ENCODE measurements at places on chromosomes 4 and X.

GRCh38 chr4:20256381-20256881 is 4.7 kb downstream of the SLIT2 start:
- no peak for DNase-seq

GRCh38 chr4:108762559-108763225 is at the start of gene ETNPPL:
ETNPPL (minus strand) TSS chr4:108763053; CDS start chr4:108762898, 155 bp downstream.
- DNase-seq = no peak

DNA sequence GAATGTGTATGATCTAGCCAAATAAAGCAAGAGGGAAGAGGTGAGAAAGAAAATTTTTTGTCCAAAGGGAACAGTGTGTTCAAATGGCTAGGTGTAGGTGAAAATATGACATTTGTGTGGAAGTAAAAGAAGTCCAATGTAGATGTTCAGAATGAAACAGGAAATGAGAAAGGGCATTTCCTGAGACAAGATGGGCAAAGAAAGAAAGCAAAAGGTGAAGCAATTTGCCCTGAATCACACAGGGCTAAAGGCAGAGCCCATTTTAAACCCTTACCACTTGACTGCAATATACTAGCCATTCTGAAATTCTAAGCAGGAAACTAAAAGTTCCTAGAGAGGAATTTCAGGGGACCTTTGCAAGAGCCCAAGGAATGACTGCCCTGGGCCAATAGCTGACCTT is 36.0 kb downstream of the CLOCK start:
- no peak for DNase-seq

DNA sequence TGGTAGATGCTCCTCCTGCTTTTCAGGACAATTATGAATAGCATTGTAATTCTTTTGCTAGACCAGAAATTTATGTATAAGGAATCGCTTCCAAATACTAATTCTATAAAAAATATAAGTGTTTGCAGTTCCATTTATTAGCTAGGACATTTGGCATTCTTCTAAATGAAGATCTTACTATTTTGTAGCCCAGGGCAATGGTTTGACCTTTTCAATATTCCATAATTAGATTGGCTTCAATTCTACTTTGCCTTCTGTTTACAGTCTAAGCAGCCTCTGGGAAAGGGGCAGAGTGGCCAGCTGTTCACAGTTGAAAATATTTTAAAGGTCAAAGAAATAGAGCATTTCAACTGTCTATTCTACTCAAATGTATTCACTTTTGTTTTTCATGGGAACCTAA is 912.1 kb upstream of the GRIA3 start:
- DNase-seq = no peak

DNA sequence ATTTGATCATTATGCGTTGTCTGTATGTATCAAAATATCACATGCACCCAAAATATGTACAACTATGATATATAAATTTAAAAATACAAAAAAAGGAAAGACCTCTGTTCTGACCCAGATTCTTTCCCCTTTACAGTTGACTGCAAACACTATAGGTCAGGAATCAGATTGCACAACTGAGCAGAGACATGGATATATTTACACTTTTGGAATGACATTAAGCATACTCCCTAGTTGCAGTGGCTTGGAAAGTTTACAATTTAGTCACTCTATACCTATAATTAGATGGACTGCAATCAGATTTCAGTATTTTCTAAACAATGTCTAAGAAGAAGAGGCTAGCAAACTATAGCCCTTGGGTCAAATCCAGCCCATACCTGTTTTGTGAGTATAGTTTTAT is 98.5 kb upstream of the INPP4B start:
- DNase-seq = no peak

DNA sequence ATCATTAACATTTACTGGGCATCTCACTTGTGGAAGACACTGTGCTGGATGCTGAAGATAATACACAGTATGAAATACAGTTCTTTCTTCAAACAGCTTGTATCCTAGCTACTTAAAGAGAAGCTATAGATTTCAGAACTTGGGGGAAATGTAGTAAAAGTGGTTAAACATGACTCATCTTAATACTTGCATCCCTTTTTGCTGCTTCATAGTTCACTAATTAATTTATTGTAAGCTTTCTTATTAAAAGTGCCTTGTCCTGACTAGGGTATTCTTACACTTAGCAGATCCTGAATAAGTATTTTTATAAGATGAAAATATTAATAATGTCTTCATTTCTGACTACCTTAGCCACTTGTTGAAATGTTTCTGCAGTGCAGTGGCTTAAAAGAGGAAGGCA is 132.8 kb upstream of the STIM2 start:
- no peak for DNase-seq

- DNase-seq = no peak
These were observed 29.9 kb downstream of the C4orf51 start for GRCh38 chr4:145709843-145710242.

- no peak for DNase-seq
These were observed 608.4 kb downstream of the ANKRD50 start for GRCh38 chr4:124104101-124104500.

- DNase-seq = no peak
These were observed 272.8 kb upstream of the EPHA5 start for GRCh38 chr4:65943076-65943475.

GRCh38 chr4:52813546-52813945 is 48.6 kb upstream of the RASL11B start:
- no peak for DNase-seq

DNA sequence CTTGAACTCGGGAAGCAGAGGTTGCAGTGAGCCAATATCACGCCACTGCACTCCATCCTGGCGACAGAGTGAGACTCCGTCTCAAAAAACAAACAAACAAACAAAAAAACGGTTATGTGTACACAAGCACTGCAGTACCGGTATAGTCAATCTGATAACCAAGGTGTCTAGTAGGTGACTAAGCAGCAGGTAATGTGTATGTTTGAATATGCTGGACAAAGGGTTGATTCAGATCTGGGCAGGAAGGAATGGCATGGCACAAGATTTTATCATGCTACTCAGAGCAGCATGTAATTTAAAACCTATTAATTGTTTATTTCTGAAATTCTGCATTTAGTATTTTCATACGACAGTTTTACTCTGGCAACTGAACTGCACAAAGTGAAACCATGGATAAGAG is 41.7 kb downstream of the MAGEC1 start:
- no peak for DNase-seq

DNA sequence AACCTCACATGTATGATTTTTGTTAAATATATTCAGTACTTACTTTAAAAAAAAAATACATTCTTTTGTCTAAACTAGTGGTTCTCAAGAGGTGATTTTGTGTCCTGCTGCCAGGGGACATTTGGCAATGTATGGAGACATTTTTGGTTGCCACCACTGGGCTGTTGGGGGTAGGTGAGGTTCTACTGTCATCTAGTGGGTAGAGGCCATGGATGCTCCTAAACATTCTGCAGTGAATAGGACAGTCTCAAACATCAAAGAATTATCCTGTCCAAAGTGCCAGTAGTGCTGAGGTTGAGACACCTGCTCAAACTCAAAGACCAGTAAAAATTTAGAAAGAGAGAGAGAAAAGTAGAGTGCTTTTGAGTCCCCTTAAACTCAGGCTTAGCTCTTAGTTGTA is 32.9 kb upstream of the PGM2 start:
- DNase-seq = no peak

DNA sequence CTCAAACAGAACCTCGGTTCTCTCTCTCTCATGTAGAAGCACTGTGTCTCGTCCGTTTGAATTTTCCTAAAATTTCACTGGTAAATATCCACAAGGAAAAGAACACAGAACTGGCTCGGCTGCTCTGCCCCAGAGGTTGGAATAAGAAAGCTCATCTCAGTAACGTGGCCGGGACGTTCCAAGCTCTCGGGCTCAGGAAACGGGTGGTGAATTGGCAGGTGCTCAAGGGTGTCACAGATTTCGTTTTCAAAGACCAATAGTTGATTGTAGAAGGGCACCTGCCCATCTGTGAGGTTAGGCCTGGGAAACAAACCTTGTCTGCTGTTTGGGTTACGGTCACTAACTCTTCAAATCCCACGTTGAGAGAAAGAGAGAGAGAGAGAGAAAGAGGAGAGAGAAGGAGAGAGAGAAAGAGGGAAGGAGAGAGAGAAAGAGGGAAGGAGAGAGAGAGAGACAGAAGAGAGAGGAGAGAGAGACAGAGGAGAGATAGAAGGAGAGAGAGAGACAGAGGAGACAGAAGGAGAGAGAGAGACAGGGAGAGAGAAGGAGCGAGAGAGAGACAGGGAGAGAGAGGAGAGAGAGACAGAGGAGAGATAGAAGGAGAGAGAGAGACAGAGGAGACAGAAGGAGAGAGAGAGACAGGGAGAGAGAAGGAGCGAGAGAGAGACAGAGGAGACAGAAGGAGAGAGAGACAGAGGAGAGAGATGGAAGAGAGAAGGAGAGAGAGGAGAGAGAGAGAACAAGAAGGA is 106.6 kb downstream of the CRLF2 start:
- no peak for DNase-seq

- no peak for DNase-seq
These were observed 35.8 kb downstream of the PSAPL1 start for GRCh38 chr4:7398788-7399439.

- no peak for DNase-seq
These were observed at the start of gene CLDN34 for GRCh38 chrX:9966775-9967408. CLDN34 (plus strand) TSS chrX:9967358; CDS start chrX:9967358, 0 bp downstream.

All from urinary bladder (tissue), 4 donors.